ENCODE measurements at places on chromosomes 7 and 10.

GRCh38 chr7:116727432-116728009 is 55.5 kb downstream of the MET start:
- DNase-seq = no peak

GRCh38 chr7:140316165-140316661 is 82.1 kb downstream of the SLC37A3 start:
- no peak for DNase-seq

DNA sequence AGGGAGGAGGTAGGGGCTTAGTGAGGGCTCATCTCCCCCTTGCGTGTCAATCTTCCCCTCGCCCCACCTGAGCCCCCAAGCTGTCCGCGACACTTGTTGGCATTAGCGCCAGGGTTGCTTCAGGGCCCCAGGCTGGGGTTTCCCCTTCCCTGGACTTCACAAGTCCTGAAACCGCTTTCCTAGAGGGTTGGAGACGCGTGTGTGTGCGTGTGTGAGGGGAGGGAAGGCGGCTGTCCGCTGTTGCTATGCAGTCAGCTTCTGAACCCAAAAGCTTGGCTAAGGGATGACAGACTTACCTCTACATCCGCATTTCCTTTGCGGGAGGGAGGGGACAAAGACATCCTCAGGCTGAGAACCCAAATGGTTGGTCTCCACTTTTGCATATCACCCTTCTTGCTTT is 803 bp downstream of the GOLGA7B start:
- DNase-seq = no peak

- DNase-seq = no peak
Measured at GRCh38 chr7:44694766-44695165, 53.9 kb upstream of the ZMIZ2 start.

GRCh38 chr7:75611557-75612178 is 119.5 kb downstream of the SPDYE5 start:
- DNase-seq = no peak

DNA sequence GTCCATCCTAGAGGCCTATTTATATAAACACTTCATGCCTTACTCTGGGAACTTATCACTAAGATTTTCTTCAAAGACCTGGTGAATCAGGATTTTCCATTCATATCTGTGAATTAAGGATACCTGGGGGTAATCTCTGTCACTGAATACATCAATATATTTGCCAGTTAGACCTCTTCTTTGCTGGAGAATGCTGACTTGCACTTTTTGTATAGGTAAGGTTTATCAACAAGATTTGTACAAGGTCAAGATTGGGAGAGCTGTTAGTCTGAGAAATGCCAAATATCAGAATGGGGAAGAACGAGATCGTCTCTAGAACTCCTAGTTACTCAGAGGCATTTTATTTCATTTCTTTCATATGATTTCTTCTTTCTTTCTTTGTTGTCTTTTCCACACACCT is 1060.0 kb downstream of the NRG3 start:
- no peak for DNase-seq

- no peak for DNase-seq
Measured at GRCh38 chr10:43689007-43689491, 40.4 kb upstream of the ZNF32 start.

DNA sequence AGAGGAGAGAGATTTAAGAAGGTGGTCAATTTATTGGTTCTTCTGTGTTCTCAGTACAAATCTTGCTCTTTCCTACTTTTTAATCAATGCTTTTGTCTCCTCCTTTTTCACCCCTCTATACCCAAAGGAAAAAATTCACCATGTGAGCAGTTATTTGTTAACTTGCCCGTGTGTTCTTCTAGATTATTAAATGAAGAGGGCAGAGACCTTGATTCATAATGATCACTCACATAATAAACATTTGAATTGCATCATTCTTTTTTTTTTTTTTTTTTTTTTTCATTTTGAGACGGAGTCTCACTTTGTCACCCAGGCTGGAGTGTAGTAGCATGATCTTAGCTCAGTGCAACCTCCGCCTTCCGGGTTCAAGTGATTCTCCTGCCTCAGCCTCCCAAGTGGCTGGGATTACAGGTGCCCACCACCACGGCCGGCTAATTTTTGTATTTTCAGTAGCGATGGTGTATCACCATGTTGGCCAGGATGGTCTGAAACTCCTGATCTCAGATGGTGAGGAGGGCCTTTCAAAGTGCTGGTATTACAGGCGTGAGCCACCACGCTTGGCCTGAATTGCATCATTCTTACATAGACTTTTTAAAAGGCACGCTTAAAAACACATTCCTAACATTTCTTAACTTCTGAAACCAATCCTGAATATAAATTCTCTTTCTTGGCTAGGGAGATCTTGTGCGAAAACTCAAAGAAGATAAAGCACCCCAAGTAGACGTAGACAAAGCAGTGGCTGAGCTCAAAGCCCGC is 3.6 kb downstream of the GARS1 start:
- DNase-seq = no peak

DNA sequence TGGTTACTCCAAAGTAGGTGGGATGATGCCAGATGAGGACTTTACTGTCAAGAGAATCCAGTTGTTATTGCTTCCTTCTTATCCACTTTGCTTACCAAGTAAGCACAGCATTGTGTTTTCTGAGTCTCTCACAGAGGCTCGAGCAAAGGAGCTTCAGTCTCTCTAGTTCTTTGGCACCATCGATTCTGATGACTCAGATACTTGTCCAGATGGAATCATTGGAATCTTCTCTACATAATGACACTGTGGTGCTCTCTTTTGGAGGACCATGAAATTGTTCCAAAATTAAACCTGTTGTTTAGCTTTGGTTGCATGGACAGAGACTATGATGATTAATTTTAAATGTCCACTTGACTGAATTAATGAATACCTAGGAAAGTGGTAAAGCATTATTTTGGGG is 132.6 kb downstream of the NXPH1 start:
- DNase-seq = no peak

DNA sequence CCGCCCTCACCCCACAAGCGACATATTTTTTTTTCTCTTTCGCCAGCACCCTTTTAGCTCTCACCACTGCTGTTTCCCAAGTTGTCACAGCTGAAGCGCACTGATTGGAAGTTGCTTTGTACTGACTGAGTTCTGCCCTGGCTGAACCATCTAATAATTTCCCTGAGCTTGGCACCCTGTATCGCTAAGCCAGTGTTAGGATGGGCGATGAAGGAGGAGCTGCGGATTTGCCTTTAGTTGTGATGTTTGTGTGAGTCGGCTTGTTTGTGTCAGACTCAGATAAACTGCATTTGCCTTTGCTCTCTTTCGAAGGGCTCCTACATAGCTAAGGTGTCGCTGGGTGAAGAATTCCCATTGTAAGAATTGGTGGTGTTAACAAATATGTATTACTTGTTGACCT is 1.3 kb upstream of the ATXN7L1 start:
- DNase-seq = no peak

DNA sequence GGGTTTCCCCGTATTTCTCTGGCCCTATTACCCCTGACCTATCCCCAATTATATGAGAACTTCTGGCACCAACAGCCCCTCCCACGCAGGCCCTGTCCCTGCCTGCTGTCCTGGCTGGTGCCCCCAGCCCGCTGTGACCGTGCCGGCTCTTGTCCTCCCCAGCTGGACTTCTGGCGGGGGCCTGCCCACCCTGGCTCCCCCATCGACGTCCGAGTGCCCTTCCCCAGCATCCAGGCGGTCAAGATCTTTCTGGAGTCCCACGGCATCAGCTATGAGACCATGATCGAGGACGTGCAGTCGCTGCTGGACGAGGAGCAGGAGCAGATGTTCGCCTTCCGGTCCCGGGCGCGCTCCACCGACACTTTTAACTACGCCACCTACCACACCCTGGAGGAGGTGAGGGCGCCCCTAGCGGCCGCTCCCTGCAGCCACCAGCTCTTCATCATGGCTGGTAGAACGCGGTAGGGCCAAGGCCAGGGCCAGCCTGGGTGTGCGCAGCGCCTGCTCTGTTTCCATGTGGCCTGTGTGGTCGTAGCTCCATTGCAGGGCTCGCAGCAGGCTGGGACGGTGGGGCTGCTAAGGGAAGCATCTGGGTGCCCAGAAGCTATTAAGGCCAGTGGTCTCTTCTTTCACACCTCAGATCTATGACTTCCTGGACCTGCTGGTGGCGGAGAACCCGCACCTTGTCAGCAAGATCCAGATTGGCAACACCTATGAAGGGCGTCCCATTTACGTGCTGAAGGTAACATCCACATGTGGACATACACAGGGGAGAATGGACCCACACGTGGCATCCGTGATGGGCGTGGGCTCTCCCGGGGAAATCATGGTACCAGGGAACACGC is 1.4 kb downstream of the CPA1 start:
- no peak for DNase-seq

DNA sequence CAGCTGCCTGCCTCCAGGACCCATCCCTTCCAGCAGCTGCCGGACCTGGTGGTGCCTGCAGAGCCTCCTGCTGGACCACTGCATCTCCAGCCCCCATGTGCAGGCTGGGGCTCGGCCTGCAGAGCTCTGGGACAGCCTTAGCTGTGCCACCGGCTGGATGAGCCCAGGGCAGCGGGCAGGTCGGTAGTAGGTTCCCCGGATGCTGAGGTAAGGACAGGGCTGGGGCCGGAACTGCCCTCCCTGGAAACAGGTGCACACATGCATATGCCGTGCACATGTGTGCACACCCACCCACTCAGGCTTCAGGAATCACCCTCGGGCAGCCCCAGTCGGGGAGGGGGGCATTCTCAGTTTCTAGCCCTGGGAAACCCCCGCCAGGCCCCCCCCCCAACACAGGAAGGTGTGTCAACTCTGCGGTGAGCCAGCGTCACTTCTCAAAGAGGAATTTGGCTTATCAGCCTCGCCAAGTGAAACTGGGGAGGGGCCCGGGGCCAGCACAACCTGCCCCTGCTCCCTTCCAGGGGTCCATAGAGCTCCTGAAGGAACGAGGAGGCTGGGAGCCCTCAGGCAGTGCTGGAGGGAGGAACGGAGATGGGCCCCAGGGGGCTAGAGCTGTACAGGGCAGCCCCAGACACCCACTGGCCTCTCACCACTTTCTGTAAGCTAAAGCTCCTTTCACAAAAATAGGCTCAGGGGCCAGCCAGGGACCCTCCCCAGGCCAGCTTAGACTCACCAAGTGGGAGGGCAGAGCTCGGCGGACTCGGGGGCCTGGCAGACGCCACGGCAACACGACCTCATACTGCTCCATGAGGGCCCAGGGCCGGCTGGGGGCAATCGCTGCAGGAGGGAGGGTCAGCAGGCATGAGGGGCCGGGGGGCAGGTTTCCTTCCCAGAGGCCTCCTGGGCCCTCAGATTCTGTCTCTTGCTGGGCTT is 1.7 kb downstream of the ADAM8 start:
- DNase-seq = no peak

DNA sequence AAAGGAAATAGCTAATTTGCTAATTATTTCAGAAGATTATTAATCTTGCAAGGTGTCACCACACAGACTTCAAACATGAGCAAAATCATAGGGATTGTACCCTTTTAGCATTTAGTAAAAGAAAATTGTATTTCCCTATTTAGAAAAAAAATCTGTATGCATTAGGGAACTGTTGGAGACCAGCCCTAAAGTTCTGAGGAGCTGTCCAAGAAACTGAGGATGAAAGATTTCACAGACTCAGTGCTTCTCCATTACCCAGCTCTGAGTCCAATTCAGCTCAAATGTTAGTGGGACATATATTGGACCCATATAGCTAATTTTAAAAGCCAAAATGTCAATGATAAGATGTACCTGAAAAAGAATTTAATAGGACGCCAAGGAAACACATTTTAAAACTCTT is 271.7 kb downstream of the SNX10 start:
- DNase-seq = no peak

GRCh38 chr10:17693009-17693408 is 49.1 kb downstream of the STAM start:
- DNase-seq = no peak

GRCh38 chr10:103742824-103743223 is 112.6 kb downstream of the SH3PXD2A start:
- no peak for DNase-seq

GRCh38 chr7:151428378-151429236 is 11.3 kb downstream of the CRYGN start:
- no peak for DNase-seq

GRCh38 chr10:121678631-121679174 is 80.5 kb upstream of the FGFR2 start:
- DNase-seq = no peak

All from NCI-H1048 (cell line).